ENCODE measurements at places on chromosomes 5 and 9.

- no peak for DNase-seq
Observed at GRCh38 chr5:8997542-8998070, 548.3 kb downstream of the SEMA5A start.

DNA sequence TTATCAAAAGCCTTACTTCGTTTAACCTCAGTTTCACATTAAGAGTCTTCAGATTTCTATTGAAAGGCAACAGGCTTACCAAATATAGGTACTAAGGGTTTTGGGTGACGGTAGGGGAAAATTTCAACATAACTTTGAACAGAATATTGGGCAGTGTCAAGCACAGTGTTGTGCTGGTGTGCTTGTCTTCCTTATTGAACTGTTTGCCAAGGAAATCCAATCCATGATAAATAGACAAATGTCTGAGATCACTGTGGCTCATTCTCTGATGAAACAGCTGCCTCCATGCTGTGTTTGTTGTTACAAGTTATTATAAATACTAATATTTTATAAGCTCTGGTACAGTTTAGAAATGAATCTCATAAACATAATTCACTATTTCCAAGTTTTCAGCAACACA, 730.1 kb downstream of the NR2F1-AS1 start:
- DNase-seq = peak; percentile 60

DNA sequence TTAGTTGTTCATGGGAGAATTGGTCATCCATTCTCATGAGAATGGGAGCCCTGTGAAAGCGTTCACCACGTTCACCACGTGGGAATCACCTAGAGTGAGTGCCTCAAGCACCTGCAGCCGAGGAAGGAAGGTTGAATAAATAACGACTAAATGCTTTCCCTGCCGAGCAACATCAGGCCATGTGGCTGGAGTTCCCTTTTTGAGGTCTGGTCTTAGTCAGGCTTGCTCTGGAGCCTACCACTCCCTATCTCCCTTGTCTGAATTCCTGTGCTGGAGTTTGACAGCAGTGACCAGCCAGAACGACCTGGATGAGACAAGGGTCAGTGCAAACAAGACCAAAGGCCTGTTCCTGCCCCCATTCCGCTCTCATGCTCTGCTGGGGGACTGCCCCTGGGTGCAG, 28.5 kb downstream of the KCNMB1 start:
- DNase-seq = no peak

- peak; percentile 6 for DNase-seq
Observed at GRCh38 chr5:163347671-163348070, 89.7 kb upstream of the CCNG1 start.

DNA sequence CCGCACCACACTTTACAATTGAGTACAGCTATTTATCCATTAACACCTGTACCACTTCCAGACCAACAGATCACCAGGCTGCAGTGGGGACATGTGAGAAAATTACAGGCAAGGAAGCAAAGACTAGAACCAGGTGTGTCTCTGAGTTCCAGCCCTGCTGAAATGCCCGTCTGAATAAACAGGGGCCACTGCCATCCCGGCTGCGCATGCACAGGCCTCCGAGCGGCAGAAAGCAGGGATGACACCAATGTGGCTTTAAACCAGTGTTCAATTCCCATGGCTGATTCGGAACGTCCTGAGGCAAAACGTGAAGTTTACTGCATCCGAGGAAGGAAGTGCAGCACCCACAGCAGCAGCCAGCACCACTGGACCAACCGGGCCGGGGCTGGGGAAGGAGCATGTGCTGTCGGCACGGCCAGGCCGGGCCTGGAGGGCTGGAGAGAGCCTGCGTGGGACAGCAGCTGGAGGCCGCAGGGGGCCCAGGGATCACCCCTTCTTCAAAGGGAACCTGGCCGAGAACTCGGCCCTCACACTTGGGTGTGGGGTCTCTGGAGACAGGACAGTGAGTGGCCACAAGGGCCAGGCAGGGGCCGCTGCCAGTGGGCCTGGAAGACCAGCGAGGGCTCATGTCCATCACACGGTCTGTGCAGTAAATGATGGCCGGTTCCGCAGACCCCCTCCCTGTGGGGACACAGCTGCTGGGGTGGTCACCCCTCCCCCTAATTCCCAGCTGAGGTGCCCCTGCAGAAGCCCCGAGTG, 33.0 kb upstream of the SLC12A7 start:
- DNase-seq = no peak

DNA sequence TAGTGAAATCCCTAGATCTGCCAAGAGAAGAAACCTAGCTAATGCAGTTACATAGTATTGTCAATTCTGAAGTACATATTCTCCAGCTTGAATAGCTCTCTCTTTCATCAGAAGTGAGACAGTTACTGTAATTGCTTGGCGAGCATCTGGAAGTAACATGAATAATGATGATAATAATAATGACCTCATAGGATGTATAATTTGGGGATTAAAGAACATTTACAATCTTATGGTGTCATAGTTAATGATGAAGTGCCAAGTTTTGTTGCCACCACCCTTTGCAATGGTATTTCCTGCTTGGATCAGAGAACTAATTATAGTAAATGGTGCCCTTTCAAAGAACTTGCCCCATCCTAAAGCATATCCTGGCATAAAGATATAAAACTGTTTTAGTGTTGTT, 201.4 kb downstream of the ADAMTSL1 start:
- DNase-seq = no peak

DNA sequence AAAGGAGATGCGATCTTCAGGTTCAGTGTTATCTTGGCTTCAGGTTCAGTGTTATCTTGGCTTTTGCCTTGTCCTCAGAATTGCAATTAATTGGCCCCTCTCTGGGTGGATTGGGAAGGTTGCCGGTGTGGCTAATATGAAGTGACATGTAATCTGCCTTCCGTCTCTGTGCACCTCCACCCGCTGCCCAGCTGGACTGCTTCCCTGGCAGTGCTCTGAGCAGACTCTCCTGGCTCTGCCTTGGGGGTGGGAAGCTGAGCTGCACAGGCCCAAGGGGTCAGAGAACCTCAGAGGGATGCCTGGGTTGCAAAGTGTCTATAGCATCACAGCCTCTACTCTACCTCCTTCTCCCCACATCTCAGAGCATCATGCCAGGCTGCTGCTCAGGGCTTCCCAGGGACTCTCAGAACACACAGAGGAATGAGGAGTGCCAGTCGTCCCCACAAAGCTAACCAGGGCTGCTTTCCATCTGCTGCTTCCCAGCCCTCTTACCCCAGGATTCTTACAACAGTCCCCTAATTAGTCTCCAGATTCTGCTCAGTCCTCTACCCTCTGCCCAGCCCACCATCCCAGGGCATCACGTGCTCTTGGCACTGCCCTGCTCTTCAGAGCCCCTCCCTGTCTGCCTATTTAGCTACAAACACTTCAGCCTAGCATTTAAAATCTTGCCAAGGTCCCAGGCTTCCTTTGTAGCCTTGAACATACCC, 54.4 kb upstream of the AFAP1L1 start:
- DNase-seq = no peak
